Stimulated activated CD4-positive, alpha-beta T cell treated with anti-CD3 and anti-CD28 coated beads, Interleukin-1b, Interleukin-23, amount 100 ng/mL, for 1 hour (primary cell): ENCODE measurements at places on chromosomes 1 and 21.

DNA sequence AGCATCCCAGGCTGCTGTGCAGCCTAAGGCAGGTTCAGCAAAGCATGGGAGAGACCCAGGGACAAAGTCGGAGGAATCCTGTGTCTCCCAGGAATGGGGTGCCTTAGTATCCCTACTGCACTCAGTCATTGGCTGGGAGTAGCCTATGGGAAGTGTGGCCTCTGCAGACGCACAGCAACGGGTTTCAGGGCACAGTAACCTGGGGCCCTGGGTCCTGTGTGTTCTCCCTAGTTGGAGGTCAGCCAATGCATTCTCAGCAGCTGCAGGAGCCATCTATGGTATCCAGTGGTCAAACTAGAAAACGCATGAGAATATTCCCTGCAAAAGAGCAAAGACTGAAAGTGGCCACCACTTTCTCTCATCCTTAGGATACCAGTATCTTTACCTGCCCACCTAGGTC is 13.7 kb upstream of the C1orf21 start:
- DNase-seq = no peak

DNA sequence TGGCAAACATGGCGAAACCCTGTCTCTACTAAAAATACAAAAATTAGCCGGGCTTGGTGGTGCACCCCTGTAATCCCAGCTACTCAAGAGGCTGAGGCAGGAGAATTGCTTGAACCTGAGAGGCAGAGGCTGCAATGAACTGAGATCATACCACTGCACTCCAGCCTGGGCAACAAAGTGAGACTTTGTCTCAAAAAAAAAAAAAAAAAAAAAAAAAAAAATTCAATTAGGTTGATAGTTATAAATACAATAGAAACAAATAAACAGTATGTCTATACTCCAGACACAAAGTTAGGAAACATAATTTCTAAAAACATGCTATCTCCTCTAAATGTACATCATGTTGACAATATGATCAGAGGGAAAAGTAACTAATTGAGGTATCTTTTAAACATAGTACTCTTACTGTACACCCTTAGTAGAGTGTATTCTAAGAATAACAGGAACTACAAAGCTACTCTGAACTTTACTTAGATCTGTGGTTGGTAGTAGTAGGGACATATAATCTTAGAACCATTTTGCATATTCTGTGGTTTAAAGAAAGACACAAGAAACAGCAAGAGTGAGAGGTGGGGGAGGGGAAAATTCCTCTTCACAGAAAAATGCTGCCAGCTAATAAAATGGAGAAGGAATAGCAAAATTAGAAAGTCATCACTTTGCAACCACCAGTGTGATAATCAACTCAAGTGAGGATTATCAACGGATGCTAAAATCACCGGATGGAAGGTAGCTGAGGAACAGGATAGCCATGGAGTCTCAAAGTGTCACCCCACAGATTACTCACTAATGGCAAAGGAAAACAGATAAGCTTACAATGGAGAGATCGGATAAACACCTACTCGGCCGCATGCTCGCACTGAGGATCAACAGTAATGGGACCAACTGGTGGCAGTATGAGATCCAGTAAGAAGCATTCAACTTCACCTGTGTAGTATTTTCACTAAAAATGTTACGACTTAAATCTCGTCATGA is 35.0 kb downstream of the MTOR start:
- no peak for DNase-seq

DNA sequence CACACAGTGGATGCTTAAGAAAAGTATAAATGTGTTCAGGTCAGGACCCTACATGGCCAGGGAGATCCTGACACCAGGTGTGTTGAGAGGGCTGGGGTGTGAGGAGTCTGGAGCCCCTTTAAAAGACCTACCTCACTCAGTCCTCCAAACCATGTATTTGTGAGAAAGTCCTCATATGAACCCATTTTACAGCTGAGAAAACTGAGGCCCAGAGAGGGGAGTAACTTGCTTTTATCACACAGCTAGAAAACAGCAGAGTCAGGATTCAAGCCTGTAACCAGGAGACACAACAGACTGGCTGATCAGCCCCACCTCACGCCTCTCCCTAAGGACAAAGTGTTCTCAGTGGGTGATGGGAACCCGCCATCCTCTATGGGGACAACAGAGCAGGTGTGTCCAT is 706.7 kb downstream of the PTPRU start:
- DNase-seq = no peak

GRCh38 chr1:91742848-91743292 is 143.1 kb downstream of the TGFBR3 start:
- DNase-seq = no peak

DNA sequence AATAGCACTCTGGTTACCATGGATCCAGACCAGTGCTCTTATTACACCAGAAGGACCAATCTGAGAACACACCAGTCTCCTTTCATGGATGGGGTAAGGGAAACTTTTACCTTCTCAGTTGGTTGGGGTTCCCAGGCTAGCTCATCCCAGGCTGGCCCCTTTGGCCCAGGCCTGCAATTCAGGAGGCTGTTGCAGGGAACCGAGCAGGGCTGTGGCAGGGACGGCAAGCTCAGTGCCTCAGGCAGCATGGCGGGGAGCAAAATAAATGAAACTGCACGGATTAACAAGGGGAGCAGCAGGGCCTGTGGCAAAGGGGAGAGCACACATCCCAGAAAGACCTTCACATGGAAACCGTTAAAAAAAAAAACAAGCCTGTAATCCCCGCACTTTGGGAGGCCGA is 57.0 kb downstream of the DMRTB1 start:
- no peak for DNase-seq

DNA sequence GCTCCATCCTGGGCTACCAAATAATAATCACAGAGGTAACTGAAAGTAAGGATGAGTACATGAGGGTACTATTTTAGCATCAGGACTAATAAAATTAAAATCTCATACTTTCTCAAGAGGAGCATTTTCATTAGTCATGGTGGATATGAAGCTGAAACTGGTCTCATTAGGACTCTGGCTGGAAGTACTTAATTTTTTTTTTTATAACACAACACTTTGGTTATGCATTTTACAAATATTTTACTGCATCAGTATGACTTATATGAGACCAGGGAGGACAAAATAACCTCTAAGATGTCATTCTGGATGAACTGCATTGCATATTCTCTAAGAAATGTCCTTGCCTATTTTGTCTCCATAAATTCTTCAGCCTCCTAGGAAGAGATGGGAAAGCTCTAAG is 290.9 kb downstream of the HLX start:
- DNase-seq = no peak

GRCh38 chr1:85943945-85944344 is 212.6 kb downstream of the COL24A1 start:
- DNase-seq = no peak

GRCh38 chr1:173014160-173014559 is 36.6 kb downstream of the TNFSF18 start:
- DNase-seq = no peak
